NCI-H1417 (cell line): ENCODE measurements at places on chromosomes 5 and 9.
A peak's percentile ranks its signal among the peaks of the same experiment; 100 is the strongest.

DNA sequence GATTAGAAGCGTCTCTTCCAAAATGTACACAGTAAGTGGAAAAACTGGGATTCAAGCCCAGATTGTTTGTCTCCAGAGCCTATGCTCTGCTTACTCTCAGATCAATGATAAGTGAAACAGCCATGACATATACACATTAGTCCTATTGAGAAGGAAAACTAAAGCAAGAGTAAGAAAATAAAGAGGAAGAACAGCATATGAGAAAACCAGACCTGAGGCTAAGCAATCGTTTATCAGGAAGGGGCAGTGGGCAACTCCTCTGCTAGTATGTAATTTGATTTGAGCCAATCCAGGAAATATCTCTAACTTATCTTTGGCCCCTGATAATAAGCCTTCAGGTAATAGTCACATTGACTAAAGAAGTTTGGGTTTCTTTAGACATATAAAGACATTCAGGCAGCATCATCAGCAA is 789.9 kb upstream of the C9orf72 start:
- DNase-seq: no peak

DNA sequence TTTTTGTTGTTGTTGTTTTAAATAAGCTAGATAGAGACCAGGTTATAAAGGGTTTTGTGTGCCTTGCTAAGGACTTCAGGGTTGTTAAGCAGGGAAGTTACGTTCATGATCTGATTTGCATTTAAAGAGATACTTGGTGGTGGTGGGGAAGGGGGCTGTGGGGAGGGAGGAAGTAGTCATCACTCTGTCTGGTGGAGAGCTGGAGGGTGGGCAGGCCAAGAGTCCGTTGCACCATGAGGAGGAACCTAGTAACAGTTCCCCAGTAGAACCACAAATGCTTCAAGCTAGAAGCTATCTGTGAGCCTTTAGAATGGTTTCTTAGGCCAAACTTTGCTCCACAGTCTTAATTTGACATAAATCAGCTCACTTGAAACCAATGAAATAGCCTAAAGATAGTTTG is 18.7 kb upstream of the ROPN1L start:
- DNase-seq: no peak

DNA sequence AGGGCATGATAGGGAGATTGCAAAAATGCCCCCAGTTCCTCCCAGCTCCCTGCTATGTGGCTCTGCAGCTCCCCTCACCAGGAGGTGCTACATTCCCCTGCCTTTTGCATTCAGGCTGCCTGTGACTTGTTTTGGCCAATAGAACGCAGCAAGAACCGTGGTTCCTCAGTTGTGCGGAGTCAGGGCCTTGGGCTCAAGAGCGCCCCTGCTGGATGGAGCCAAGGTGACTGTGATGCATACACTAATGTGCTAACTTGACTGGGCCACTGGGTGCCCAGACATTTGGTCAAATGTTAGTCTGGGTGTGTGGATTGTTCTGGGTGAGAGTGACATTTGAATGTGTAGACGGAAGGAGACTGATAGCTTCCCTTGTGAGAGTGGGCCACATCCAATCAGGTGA is 123.3 kb upstream of the MVB12B start:
- DNase-seq: no peak

GRCh38 chr5:137113939-137114338 is 385.2 kb downstream of the SPOCK1 start:
- no peak for DNase-seq

- no peak for DNase-seq
Observed at GRCh38 chr5:122126756-122127321, 2.5 kb upstream of the ZNF474 start.

- DNase-seq: peak; percentile 89
Observed at GRCh38 chr5:53381-54174, 38.4 kb upstream of the PLEKHG4B start.

DNA sequence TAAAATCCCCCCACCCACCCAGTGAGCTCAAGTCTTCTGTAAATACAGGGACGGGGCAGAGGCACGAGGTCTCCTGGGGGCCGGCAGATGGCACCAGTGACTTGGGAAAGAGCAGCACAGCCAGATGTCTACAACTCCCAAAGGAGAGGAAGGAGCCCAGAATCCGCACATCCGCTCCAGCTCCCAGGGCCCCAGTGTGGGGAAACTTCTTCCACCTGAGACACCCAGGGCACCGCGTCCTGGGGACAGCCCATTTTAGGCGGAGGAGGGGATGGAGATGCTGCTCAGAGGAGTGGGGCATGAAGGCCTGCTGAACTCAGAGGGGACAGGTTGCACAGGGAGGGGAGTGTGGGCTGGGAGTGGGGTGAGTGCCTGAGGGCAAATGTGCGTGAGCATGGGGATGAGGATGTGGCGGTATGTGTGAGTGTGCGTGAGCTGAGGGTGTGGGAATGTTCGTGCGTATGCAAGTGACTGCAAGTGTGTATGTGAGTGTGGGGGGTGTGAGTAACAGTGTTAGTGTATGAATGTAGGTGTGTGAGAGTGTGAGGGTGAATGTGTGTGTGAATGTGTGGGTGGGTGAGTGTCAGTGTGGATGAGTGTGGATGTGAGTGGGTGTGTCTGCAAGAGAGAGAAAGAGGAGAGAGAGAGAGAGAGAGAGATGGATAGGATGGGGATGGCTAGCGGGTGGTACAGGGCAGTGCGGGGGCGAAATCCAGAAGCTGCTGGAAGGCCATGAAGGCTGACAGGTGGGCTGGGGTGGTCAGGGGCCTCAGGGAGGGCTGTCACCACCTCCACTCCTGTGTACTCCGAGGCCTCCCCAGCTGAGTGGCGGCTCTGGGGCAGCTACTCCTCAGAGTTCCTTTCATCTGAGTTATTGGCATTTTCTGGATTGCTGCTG is 63.5 kb downstream of the DUSP1 start:
- DNase-seq: peak; percentile 49

DNA sequence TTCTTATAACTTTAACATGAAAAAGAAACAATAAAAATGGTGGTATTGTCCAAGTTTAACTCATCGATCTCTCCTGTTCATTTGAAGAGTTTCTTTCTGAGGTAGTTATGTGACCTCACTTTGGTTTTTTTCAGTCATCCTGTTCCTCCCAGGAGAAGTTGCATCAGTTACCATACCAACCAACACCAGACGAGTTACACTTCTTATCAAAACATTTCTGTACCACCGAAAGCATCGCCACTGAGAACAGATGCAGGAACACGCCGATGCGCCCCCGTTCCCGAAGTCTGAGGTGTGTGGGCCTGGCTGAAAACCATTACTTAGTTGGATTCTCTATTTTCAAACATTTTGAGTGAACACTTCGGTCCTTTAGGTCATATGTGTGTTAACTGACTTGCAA is 96.3 kb downstream of the CD180 start:
- DNase-seq: no peak
